Stimulated activated CD4-positive, alpha-beta T cell treated with anti-CD3 and anti-CD28 coated beads, Interleukin-15, amount 100 ng/mL, for 48 hours (primary cell): ENCODE measurements at places on chromosomes 6 and 20.

GRCh38 chr20:33654680-33655161 lies 7.4 kb upstream of the C20orf144 start:
- no peak for DNase-seq

DNA sequence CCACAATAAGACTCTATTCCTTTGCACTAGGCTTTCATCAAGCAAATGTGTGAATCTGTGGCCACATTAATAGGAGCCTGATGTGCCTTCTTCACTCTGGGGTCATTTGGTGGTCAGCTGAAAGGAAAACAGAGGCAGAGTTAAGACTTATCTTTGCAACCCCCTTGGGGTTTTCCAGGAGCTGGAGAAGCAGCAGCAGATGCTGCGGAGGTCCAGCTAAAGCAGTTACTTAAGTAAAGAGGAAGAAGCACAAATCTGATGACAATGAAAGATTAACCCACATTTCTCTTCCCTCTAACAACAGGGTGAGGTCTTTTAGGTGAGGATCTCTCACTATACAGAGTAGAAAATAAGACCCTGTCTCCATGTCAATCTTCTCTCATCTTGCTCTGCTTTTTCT lies 45.4 kb upstream of the QKI start:
- DNase-seq: no peak

DNA sequence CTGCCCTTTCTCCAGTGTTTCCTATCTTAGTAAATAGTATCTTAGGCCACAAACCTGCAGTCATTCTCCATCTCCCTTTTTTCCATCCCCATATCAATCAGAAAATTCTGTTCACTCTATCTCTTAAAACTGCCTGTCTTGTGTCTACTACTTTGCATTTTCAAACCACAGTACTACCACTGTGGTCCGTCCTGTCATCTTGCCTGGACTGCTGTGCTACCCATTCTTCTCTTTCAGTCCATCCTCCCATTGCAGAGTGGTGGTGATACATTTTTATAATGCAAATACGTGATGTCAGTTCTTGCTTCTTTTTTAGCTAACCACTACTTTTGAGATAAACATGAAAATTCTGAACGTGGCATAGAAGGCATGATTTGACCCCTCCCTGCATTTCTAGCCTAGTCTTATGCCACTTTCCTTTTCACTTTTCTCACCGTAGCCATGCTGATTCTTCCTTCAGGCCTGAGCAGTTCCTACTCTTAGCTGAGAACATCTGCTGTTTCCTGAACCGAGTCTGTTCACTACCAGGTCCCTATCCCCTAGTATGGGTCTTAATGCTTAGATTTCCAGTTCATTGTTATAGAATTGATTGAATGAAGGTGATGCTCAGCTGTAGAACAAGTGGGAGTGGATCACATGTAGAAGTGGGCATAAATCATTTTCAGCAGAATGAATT lies 13.8 kb downstream of the TBPL1 start:
- DNase-seq: no peak

GRCh38 chr6:43624786-43625288 lies 4.2 kb downstream of the GTPBP2 start:
- DNase-seq: no peak

DNA sequence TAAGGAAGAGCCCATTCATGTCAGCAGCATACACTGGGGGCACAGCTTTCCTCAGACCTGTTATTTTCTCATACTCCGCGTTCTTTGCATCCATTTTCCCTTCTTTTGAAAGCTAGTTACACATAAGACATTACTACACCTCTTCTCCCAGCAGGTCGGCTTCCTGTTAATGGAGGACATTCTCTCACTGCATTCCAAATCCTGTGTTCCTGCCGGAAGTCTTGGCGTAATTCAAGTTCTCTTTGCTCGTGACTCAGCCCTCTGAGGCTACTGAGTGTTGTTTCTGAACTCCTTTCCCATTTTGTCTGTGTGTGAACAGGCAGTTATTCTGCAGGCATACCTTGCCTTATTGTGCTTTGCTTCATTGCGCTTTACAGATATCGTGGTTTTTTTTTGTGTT lies 97.5 kb upstream of the ZBTB24 start:
- DNase-seq: no peak

- no peak for DNase-seq
Observed at GRCh38 chr6:33276581-33276863, 401 bp upstream of the B3GALT4 start.

DNA sequence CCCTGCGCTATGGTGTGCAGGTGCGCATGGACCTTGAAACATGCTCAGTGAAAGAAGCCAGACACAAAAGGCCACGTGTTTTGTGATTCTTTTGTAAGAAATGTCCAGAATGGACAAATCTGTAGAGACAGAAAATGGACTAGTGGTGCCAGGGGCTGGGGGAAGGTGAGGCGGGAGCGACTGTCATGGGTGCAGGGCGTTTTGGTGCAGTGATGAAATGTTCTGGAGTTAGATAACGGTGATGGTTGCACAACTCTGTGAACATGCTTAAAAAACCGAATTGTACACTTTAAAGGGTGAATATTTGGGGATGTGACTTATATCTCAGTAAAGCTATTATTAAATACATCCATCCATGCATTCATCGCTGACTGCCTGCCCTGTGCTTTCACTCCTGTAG lies 31.7 kb upstream of the NTSR1 start:
- no peak for DNase-seq

- DNase-seq: no peak
Observed at GRCh38 chr6:118869350-118869749, 24.6 kb upstream of the ASF1A start.

DNA sequence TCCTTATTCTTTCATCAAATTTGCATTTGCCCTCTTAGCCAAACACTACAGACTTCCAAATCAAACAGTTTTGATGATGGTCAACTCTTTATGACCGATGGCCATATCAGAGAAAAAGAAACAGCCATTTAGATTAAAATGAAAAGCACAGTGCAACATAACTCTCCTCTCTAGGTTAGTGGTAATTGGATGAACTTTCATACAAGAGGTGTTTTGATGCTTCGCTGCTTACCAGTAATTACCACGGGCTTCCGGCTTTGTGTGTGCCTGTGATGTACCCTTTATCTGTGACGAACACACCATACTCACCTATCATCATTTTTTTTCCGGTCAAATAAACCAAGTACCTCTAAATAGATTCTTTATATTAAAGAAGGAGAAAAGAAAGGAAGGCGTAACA lies 181.8 kb downstream of the FOXA2 start:
- DNase-seq: no peak

DNA sequence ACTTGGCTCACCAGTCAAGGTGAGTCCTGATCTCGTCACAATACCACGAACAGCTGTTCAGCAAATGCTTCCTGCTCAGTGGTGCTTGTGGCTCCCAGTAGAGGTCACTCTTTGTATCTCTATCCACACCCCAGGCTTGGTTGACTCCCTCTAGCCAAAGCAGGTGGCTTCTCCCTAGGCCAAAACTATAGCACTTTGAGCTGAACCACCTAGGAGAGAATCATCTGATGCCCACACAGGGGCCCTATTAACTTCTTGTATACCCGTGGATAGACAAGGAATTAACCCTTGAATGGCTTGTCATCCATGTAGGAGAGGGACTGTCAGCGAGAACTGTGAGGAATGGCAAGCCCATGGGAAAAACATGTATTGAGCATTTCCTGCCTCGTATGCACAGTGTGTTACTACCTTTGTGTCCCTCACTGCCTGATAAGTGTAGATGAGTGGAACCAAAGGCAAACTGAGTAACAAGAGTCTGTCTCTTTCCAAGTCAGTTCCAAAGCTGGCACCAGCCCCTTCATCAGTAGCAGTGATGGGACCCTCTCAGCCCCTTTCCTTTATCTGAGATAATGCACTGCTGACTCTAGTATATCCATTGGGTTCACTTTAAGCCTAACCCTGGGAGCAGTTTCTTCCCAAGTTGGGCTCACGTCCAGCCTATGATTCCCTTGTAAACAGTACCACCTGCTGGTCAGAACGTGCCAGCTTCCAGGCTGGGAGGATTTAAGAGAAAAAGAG lies 42.5 kb downstream of the EIF2S2 start:
- peak; percentile 30 for DNase-seq

GRCh38 chr20:59802471-59803221 lies 130.8 kb downstream of the SYCP2 start:
- DNase-seq: no peak

GRCh38 chr6:55898342-55898741 lies 23.0 kb upstream of the BMP5 start:
- DNase-seq: no peak

DNA sequence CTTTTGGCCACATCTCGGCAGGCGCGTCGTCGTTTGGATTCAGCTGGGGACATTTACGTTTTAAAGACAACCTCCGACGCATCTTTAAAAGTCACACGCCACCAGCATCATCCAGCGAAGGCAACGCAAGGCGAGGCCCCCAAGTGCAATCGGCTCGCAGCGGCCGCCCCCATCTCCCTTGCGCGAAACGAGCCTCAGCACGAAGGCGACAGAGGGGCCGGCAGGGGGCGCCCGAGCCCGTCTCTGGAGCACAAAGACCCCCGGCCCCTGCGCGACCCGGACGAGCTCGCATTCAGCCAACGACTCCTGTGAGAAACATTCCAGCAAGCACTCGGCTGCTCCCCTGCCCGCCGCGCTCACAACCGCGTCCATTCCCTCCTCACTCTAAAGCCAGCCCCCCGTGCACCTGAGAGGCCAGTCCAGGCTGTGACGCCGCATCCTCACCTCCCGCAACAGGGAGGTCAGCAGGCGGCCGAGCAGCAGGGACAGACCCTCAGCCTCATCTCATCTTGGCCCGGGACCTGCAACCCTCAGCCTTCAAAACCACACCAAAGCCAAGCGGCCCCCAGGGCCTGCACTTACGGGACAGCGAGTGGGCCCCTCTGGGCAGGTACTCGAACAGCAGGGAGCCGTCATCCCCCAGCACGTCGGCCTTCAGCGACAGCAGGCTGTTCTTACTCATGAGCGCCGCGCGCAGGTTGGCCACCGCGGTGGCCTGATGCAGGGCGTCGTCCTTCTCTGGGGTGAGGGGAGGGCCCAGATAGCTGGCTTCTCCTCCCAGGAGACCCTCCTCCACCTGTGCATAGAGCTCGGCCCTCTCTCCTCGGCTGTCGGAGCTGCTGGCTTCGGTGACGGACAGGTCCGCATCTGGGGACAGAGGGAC lies 35.8 kb downstream of the SLC2A4RG start:
- DNase-seq: no peak

DNA sequence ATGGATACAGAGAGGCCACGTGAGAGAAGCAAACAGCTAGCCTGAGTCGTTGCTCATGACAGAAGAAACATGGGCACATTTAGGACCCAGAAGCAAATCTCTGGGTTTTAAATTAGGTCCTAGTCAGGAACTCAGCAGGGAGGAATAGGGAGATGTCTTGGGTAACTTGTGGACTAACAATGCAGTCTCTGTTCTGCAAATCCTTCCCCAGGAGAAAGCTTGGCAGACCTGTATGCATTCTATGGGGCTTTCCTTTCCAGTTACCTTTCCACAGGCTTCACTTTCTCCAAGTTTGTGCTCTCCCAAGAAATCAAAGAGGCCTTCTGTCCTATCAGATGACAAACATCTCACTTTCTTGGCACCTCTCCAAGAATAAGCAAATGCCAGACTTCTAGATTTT lies 47.2 kb upstream of the PLCB4 start:
- no peak for DNase-seq

GRCh38 chr6:1584996-1585668 lies 24.6 kb upstream of the FOXC1 start:
- DNase-seq: no peak

DNA sequence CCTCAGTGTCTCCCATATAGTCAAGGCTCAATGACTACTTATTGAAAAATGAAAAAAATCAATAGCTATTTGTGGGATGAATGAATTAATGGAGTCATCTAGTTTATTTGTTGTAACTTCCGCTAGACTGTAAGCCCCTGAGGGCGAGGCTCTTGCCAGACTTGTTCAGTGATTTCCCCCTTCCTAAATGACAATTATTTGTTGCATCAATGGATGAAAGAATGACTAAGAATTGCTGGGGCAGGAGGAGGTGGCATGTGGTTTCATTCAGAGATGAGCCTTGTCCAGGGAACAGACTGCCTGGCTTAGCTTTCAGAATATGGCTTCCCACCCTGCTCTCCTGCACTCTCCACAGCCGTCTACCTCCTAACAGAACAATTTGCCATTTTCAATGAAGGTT lies 1.1 kb upstream of the PRELID3B start:
- no peak for DNase-seq

DNA sequence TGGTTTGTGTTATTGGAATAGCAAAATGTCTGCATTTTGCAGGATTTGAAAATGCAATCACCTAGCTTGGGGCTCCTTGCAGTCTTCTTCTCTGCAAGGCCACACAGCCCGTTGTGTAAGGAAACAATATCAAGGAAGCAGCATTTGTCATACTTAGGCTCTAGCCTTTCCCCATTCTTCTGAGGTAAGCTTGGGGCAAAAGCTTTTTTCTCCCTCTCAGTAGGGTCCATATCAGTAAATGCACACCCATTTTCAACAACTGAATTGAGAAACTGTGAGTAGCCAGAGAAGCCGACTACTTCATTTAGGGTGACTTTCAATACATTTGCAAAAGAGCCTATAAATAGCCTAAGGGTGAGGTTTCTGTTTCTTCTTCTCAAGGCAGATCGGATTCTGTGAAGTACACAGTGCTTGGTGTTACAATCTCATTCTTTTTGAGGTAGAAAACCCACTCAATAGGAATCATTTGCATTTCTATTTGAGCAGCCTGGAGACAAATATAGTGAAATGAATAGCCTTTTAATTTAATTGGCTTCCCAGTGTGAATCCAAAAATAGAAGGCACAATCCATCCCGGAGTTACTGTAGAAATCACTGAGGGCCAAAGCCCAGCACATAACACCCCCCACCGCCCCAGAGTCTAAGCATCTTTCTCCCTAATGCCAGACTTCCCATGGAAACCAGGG lies 61.8 kb downstream of the BTBD3 start:
- DNase-seq: no peak

- no peak for DNase-seq
Observed at GRCh38 chr6:106162921-106163320, 76.8 kb downstream of the PRDM1 start.

- no peak for DNase-seq
Observed at GRCh38 chr20:63342561-63343459, 18.3 kb downstream of the CHRNA4 start.

- DNase-seq: peak; percentile 9
Observed at GRCh38 chr20:59598625-59599310, 5.6 kb upstream of the PHACTR3 start.

GRCh38 chr20:39627765-39628164 lies 665.6 kb downstream of the DHX35 start:
- DNase-seq: no peak

DNA sequence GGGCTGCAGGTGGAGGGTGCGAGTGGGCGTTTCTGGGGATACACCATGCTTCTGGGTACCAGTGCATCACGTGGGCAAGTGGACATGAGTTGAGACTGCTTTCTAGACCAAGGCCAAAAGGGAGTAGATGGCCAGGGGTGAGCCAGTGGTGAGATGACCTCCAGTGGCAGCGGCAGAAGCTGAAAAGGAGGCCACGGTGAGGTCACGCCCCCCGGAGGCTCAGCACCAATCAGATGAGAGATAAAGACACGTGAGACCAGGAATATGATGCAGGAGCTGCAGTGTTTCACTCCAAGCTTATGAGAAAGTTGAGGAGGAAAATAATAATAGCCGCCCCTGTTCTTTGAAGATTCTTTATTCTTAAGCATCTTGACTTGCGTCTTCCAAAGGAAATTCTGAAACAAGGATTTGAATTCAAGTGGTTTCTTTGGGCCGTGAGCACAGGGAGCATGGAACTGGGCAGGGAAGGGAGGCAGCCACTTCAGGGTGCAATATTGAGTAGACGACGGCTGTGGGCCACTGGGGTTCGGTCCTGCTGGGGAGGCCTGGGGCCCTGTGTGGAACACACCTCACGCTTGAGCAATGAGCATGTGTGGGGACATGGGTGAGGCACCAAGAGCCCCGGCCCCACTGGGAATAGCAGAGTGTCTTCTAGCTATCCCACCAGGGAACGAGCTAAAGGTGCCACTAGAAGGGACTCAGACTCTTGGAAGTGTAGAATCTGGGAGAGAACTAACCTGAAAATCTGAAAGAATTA lies 156.7 kb upstream of the LRFN2 start:
- no peak for DNase-seq
